Mammary epithelial cell (primary cell): ENCODE measurements at places on chromosomes 5 and 9. TPM values are rescaled to one million over a fixed set of nuclear protein-coding genes. Genes with fewer than 3 reads are reported as not detected.

DNA sequence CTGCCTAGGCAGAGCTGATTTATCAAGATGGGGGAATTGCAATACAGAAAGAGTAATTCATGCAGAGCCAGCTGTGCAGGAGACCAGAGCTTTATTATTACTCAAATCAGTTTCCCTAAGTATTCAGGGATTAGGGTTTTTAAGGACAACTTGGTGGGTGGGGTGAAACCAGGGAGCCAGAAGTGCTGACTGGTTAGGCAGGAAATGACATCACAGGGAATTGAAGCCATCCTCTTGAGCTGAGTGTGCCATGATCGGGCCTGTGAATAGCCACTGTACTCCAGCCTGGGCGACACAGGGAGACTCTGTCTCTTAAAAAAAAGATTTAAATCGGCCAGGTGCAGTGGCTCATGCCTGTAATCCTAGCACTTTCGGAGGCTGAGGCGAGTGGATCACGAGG is 45.3 kb upstream of the CDK5RAP2 start:
- no peak for DNase-seq

DNA sequence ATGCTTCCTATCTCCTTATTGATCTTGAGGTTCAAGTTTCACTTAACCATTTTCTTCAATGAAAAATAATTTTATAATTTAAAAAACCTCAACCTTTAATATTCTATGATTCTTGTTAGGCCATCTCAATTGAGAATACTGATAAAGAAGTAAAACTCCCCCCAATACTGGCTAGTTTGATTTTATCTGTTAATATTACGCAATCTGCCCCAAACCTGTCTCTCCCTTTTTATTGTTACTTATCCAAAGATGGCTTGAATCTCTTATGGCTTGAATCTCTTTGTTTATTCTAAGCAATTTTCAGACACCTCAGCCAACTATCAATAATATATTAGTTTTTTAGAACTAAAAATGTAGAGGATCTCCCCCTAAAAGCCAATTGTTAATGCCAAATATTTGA is 4.1 kb upstream of the PCDHAC2 start:
- DNase-seq, result no peak

DNA sequence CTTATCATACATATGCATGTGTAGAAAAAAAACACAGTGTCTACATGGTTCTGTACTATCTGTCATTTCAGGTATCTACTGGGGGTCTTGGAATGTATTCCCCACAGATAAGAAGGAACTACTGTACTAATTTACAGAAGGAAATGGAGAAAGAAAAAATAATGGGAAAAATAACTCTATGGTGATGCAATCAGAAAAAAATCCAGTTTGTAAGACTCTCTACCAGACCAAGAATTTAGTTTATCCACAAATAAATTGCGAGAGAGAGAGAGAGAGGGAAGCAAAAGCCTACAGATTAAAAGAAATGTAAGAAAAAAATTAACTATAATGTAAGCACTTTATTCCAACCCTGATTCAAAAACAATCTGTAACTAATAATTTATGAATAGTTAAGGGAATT is 708.6 kb upstream of the ZNF608 start:
- no peak for DNase-seq

DNA sequence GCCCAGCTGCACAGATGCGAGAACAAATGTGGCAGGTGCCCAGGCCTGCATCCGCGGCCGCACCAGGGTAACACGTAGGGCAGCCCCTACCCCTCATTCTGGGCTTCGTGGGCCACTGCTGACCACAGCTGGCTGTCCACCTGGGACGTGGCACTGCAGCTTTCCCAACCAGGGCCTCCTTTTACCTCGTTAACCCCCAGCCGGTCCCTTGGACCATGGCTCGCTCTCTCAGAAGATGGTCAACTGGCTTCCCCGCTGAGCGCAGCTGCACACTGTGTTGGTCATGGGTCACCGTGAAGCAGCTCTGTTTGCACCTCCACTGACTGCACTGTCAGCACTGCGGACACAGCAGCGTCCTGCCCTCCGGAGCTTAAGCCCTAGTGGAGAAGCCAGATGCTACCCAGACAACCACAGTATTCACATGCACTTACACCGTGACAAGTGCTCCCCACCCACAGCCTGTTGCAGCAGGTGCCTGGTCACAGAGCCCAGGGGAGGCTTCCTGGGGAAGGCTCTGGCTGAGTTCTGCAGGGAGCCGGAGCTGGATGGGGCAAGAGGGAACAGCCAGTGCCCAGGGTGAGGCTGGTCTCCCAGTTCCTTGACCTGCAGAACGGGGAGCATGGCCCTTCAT is 10.5 kb upstream of the PLEKHG4B start:
- DNase-seq, result no peak

GRCh38 chr5:143648696-143649095 is 163.3 kb upstream of the HMHB1 start:
- DNase-seq, result no peak

- DNase-seq, result no peak
Observed at GRCh38 chr5:136703706-136704105, 338.4 kb upstream of the TRPC7 start.

GRCh38 chr5:128920345-128921215 is 44.7 kb upstream of the SLC27A6 start:
- peak; percentile 65 for DNase-seq

DNA sequence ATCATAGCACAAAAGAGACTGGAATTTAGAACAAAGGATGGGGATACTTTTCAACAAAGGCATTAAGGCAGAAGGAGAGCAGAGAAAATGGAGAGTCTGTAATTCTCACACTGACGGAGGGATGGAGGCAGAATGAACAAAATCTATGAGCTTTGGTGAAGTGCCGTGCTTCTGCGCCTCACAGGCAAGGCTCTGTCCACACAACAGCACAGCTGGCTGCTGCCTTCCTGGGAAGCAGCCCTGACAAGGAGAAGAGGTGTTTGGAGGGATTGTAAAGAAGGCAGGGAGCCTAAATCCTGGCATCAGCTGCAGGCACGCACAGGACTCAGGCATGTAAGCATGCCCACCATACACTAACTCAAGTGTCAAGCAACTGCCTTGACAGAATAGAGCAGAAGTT is 485.2 kb upstream of the KIF2A start:
- DNase-seq, result no peak

GRCh38 chr9:8223861-8224260 is 424.3 kb upstream of the DMAC1 start:
- no peak for DNase-seq

GRCh38 chr5:44675296-44675695 is 133.5 kb upstream of the MRPS30 start:
- DNase-seq, result no peak

- no peak for DNase-seq
Observed at GRCh38 chr5:67181648-67182221, 14.9 kb downstream of the CD180 start.

DNA sequence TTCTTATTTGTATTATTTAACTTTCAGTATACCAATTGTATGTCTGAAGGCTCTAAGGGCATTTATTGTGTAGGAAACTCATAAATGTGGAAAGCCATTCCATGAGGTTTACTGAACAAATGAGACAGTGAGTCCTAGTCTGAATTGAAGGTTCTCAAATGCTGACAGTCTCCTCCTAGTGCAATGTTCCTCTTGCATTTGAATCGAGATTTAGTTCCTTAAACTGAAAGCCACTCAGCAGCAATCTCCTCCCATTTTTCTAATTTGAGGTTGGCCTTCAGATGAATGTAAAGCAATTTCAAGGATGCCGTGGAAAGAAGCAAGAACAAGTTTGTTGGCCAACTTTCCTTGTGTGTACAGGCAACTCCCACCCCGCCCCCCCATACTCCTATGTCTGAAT is 493.2 kb upstream of the KLF4 start:
- no peak for DNase-seq

DNA sequence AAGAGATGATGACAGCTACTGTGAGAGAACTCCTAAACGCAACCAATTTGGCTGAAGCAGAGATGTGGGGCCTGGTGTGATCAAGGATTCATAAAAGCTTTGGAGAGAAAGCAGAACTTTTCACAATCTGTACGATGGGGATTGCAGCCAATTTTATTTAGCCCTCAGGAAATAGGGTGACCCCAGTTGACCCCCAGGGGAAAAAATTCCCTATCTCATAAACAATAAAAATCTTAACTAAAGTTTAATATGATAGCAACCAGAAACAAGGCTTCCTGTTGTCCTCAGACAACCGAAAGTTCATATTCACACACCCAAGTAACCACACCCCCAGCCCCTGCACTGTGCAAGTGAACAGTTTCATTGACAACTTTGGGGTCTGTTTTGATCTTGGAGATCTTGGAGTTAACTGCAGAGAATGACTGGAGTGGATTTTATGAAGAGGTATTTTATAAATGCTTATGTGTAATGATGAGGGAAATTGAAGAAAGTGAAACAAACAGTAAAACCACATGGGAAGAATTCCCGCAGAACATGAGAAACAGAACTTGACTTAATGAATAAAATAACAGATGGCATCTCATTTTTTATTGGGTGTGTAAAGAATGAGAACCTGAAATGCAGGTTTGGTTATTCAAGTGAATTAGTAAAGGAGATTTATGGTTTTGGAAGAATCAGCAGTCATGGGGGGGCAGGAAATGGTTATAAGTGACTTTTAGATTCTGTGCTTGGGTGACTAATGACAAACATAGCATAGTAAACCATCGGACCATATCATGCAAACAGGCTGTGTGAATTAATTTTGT is 94.5 kb downstream of the PDE4D start:
- peak; percentile 69 for DNase-seq

DNA sequence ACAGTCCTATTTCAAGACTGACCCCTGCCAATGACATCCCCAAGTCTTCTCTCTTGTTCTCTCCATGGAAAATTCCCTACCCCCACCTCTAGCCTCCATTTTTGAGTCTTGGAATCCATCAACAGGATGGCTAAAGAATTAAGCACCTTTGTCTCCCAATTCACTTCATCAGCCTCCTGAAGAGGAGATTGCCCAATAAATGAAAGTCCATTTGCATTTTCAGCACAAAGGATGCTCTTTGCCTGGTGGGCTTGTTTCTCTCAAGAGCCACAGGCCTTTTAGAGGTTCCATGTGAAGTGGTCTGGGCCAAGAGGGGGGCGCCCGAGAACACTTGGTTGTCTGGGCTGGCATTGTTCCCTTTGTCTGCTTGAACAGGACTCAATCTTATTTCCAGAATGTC is 12.6 kb downstream of the HSD17B3 start:
- DNase-seq, result no peak

DNA sequence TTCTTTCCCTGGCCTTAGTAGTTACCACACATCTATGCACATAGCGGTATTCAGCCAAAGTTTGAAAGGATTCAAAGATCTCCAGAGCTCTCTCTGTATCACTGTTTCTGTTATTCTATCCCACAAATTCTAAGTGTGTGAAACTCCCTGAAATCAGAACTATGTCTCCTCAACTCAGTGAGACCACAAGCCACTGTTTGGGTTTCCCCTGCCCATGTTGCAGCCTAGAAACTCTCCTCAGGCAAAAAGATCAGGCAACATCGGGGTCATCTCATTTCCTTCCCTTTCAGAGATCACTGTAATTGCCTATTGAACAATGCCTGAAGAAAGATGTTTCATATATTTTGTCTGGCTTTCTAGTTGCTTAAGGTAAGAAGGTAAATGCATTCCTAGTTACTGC is 135.6 kb downstream of the TMC1 start:
- DNase-seq, result peak; percentile 34

DNA sequence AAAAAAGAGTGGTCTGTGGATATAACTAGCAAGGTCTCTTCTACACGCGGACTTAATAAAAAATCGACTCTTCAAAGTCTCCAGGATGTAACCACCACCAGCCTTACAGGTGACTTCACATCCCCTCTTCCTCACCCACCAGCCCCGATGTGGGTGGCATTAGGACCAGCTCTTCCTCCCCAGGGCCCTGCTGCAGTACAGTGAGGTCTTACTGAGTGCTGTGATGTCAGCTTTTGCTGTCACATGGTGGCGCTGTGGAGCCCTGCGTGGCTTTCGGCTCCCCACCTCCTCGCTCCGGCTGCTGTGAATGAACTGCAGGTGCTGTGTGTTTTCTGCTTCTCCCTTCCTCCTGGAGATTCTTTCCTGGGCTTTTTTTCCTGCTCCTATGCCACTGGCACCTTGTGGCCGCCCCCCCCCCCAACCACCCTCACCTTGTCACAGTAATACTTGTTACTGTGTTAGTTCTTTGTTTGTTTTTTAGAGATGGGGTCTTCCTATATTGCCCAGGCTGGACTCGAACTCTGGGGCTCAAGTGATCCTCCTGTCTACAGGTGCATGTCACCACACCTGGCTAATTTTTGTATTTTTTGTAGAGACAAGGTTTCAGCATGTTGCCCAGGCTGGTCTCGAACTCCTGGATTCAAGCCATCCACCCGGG is 15.8 kb upstream of the RAPGEF1 start:
- DNase-seq, result peak; percentile 65

GRCh38 chr5:110321117-110321516 is 405.4 kb downstream of the TMEM232 start:
- no peak for DNase-seq

DNA sequence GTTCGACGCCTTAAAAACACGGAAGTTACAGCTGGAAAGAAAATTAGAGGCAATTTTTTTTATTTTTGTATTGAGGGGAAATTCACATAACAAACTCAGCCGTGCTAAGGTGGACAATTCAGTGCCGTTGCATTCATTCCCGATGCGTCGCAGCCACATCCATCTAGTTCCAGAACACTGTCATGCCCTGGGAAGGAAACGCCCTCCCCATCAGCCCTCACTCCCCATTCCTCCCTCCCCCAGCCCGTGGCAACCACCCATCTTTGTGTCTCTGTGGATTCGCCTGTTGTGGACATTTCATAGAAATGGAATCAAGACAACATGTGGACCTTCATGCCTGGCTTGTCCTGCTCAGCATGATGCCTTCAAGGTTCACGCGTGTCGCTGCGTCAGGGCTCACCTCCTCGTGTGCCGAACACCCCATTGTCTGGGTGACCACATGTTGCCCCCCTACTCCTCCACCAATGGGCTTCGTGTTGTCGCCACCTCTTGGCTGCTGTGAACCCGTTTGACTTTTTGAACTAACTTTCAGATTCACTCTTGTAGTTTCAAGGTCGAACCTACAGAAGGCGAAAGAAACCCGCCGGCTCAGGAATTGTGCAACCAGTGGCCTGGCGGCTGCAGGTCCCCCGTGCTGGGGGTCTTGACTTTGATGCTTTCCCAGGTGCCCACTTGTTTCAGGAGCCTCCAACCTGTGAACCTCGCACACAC is 17.4 kb upstream of the CAMSAP1 start:
- DNase-seq, result no peak

GRCh38 chr5:16883176-16883575 is 52.9 kb downstream of the MYO10 start:
- DNase-seq, result no peak

GRCh38 chr5:132500931-132501628 is 10.5 kb upstream of the IRF1 start:
- no peak for DNase-seq

GRCh38 chr5:69312459-69313160 is 20.0 kb downstream of the CCDC125 start:
- DNase-seq, result no peak

GRCh38 chr5:132295505-132296411 is 1.6 kb downstream of the SLC22A4 start:
- DNase-seq, result peak; percentile 30

PCDHGC3 gene
- total RNA-seq, result 39.7 and 74.7 TPM in 2 replicates

SPATA31C1 gene
- total RNA-seq, result not detected

BTNL8 gene
- not detected for total RNA-seq

PCDHB15 gene
- total RNA-seq, result 0.33 TPM

SLC23A1 gene
- not detected for total RNA-seq

OBP2B gene
- total RNA-seq, result not detected in 2 replicates

CYSRT1 gene
- total RNA-seq, result 1.6 and 2.2 TPM in 2 replicates

INVS gene
- 22.8 TPM for total RNA-seq

PRDM9 gene
- total RNA-seq, result not detected in 2 replicates
